ENCODE measurements at places on chromosomes 6 and 20. TPM values are rescaled to one million over a fixed set of nuclear protein-coding genes. Genes with fewer than 3 reads are reported as not detected.

The PAX1 gene
- total RNA-seq = not detected

The ADGRB3 gene
- total RNA-seq = not detected

The REM1 gene
- total RNA-seq = not detected

The LY6G6C gene
- not detected for total RNA-seq

The FAM83B gene
- not detected for total RNA-seq

The CALHM6 gene
- 3.4 TPM for total RNA-seq

The DEFB124 gene
- total RNA-seq = not detected

The NKAIN4 gene
- not detected for total RNA-seq

The DEFB132 gene
- not detected for total RNA-seq

The PDYN gene
- not detected for total RNA-seq

The CDYL gene
- total RNA-seq = 24.4 TPM

The KCNQ2 gene
- total RNA-seq = not detected

The CTCFL gene
- total RNA-seq = not detected

The DCDC2 gene
- 0.31 TPM for total RNA-seq

The CCNC gene
- 59.9 TPM for total RNA-seq

The FAM83C gene
- total RNA-seq = not detected

The ELOVL2 gene
- total RNA-seq = not detected

The HEY2 gene
- total RNA-seq = not detected

The AIF1 gene
- 29.0 TPM for total RNA-seq

The FNDC11 gene
- 0.61 TPM for total RNA-seq

The TMEM242 gene
- total RNA-seq = 8.6 TPM

The UBD gene
- total RNA-seq = 0.70 TPM

The OXT gene
- not detected for total RNA-seq

The C6orf58 gene
- not detected for total RNA-seq

The PHACTR3 gene
- total RNA-seq = not detected

The CALHM4 gene
- total RNA-seq = not detected

The ZNF391 gene
- 2.8 TPM for total RNA-seq

The ETV7 gene
- total RNA-seq = 5.9 TPM

The EYS gene
- total RNA-seq = not detected

The PRR18 gene
- total RNA-seq = not detected

The CYP24A1 gene
- 0.57 TPM for total RNA-seq

The NKX2-4 gene
- total RNA-seq = not detected

The SLC32A1 gene
- total RNA-seq = not detected

The SEMG1 gene
- total RNA-seq = not detected

The ADGRG6 gene
- total RNA-seq = 0.12 TPM

The IP6K3 gene
- not detected for total RNA-seq

The RBM24 gene
- total RNA-seq = not detected

The GPLD1 gene
- 0.19 TPM for total RNA-seq

The PPP1R16B gene
- 114 TPM for total RNA-seq

The SUMO4 gene
- 5.8 TPM for total RNA-seq

The TGM2 gene
- not detected for total RNA-seq

The FGD2 gene
- 0.52 TPM for total RNA-seq

The MTHFD1L gene
- total RNA-seq = 119 TPM
